Naive thymus-derived CD4-positive, alpha-beta T cell (primary cell): ENCODE measurements at places on chromosomes 5 and 9.

GRCh38 chr9:81424431-81424830, 264.9 kb downstream of the TLE1 start:
- no peak for DNase-seq

GRCh38 chr5:59207401-59207800, 624.5 kb downstream of the RAB3C start:
- no peak for DNase-seq

- no peak for DNase-seq
Observed at GRCh38 chr5:72015103-72015548, 92.1 kb upstream of the MAP1B start.

DNA sequence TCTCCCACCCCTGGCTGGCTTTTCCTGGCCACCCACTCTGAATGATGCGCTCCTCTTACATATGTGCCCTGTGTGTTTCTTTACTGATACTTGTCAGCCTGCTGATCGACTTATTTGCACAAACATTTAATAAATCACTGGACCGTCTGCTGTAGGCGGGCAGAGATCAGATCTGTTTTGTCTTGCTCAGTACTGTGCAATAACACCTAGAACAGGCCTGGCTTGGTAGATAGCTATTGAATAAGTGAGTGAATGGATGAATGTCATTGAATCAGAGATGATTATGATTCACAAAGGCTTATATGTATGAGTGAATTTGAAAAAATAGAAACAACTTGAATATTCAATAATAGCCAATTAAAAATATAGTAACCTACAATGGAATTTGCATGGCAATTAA, 165.1 kb downstream of the RGS3 start:
- DNase-seq: no peak

GRCh38 chr5:141211-141610, 49.2 kb downstream of the PLEKHG4B start:
- DNase-seq: no peak

DNA sequence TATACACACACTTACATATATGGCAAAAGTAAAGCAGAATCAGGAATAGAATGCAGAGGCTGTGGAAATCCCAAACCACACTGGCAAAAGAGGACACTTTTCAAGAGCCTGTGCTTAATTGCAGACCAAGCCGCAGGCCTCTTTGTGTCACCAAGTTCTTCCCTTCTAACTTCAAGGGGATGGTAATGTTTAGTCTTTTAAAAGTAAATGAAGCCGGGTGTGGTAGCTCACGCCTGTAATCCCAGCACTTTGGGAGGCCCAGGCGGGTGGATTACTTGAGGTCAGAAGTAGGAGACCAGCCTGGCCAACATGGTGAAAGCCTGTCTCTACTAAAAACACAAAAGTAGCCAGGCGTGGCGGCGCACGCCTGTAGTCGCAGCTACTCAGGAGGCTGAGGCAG, 28.7 kb downstream of the ROR2 start:
- DNase-seq: no peak

GRCh38 chr9:16221366-16221765, 649.1 kb downstream of the BNC2 start:
- no peak for DNase-seq

DNA sequence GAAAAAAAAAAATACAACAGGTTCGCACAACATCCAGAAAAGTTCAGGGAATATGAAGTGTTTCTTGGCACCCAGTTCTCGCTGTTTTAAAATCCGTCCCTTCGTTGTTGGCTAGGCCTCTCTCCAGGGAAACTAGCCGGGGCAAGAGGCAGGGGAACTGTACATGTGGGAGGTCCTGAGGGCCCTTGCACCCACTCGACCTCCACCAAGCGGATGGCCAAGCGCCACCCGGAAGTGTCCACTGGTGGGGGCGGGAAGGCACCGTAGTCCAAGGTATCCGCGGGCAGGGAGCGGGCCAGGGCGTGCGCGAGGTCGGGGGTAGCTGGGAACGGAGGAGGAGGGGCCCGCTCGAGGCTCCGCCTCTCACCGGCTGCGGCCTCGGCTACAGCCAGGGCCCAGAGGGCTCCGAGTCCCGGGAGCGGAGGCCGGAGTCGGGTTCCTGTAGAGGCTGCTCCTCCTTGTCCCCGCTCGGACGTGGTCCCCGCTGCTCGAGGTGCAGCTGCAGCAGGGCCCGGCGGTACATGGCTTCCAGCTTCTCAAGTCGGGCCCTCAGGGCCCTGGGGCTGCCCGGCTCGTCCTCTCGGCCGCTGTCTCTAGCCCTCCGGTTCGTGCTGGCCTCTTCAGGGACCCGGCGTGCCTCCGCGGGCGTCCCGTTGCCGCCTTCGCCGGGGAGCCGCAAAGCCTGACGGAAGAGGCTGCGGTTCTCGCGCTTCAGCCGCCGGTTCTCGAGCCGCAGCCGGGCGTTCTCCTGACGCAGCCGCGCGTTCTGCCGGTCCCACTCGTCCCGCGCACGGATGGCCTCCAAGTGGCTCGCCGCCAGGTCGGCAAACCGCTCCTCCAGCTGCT, 720 bp downstream of the TUSC1 start:
- no peak for DNase-seq

- DNase-seq: peak; percentile 21
Observed at GRCh38 chr9:133589454-133590227, 19.5 kb downstream of the FAM163B start.

DNA sequence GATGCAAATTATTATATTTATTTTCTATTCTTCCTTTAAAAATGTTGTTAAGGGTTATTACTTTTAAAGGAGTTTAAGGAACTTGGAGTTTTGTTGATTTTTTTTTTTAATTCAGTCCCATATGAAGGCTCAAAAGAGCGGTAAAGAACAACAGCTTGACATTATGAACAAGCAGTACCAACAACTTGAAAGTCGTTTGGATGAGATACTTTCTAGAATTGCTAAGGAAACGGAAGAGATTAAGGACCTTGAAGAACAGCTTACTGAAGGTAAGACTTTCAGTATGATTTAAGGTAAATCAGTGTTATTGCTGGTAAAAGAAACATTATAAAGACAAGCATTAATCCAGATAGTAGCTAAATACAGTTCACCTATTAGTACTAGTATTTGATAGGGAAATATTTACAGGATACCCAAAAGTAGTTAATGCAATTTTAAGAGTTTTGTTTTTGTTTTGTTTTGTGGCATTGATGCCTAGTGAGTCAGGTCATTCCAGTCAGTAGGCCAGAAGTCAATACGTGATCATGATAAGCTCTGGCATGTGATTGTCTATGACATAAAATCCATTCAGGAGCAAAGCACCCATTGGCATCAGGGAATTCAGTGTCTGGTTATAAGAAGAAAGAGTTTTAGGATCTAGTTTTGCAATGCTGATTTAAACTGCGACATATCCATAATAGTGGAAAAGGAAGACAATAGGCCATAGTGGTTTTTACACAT, 49.2 kb downstream of the CNTRL start:
- no peak for DNase-seq

GRCh38 chr5:96930058-96930457, 5.8 kb upstream of the LNPEP start:
- DNase-seq: no peak

DNA sequence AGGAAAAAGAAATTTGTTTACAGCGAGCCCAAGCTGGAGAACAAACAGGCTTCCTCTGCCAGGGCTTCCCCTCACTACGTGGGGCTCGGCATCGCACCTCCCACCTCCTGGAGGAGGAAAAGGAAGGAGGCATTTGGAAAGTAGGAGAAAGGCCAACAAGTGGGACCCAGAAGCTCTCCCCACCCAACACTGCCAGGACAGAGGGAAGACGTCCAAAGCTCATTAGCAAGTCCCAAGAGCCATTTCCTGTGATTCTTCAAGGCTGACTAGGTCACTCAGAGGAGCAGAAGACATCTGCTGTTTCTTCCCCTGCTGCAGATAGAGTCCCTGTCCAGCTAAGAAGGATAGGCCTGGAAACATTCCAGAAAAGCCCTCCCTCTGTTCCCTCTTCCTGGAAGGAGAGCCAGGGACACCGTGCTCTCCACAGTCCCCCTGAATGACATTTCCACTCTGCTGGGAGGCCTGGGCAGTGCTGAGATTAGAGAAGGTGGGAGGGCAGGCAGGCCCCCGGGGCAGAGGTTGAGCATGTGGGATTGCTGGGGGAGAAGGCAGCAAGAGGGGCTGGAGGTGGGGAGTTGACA, 57.0 kb upstream of the NEURL1B start:
- DNase-seq: no peak

GRCh38 chr5:104372796-104373195, 810.2 kb upstream of the NUDT12 start:
- DNase-seq: no peak

GRCh38 chr5:122355324-122355723, 43.3 kb downstream of the SNCAIP start:
- no peak for DNase-seq

DNA sequence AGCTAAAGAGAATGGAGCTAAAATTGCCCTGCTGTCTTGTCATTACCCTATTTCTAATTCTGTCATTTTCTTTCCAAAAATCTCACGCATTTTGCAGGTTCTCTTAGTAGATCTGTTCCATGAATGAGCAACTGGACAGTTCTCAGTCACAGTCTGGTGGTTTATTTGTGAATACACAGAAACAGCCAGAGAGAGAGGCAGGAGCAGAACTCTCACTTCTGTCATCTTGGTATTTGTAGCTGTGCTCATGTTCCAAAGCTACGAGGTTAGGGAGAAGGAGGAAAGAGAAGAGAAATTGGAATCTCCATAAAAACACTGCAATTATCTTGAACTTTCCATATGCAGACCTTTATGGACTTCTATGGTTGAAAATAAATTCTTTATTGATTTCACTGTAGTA, 118.0 kb upstream of the OR13F1 start:
- DNase-seq: no peak

DNA sequence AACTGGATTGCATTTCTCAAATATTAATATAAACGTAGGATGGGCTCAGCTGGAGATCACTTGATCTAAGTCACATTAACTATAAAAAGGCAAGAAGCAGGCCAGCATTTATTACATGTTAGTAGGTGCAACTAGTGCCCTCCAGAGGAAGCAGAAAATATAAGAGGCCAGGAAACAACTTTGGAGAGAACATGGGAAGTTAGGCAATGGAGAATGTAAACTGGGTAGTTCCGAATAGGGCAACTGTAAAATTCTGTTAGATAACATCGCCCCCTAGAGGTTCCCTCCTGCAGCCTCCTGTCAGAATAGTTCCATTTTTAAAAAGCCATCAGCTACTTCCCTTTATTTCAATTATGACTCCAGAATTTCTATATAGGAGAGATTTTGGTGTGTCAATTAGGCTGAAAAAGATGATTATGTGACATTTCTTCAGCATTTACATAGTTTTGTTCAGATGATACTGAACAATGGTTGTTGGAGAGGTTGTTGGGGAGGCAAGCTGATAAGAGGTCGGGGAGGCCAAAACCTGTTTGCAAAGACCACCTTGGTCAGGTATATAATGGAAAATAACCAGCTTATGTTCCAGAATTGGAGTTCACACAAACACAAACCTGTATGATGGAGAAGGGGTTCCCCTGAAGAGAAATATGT, 22.4 kb downstream of the CCL28 start:
- peak; percentile 28 for DNase-seq

DNA sequence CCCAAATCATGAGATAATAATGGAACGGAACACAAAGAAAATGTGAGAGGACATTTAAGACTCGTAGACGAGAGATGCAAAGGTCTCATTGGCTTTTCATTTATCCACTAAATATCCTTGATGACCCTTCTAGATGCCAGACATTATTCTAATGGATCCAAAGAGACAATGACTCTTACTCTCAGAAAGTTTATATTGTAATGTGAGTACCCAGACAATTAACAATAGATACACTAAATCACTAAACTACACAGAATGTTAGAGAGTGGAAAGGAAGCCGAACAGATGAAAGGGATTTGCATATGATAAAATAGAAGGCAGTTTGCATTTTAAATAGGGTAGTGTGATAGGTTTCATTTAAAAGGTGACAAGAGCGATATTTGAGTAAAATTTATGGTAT, 973.3 kb downstream of the TAF11L14 start:
- no peak for DNase-seq

DNA sequence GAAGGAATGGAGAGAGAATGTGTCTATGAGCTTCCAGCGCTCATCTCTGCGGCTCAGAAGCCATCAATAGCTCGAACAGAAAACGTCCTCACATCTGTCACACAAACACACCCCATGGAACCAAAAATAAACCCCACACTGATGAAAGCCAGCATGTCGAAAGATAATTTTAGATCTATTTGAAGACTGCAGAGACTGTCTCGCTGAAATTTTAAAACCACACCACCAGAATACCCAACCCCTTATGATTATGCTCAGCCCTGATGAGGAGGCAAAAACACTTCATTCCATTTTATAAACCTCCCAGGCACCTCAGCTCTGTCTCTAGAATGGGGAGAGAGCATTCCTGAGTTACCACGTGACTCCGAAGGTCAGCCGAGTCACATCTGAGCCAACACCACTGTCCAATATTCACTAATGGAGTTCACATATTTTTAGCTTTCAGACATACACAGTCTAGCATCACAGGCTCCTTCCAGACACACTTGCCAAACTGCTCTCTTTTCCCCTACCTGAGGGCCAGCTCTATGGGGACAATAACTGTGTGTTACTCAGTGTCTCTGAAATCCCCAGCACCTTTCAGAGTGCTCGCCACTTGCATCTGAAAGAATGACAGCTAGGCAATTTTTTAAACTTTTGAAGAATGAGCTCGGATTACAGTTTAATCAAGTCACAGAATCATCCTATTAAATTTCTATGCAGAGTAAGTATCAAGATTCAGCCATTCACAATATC, 63.2 kb downstream of the SERINC5 start:
- no peak for DNase-seq

DNA sequence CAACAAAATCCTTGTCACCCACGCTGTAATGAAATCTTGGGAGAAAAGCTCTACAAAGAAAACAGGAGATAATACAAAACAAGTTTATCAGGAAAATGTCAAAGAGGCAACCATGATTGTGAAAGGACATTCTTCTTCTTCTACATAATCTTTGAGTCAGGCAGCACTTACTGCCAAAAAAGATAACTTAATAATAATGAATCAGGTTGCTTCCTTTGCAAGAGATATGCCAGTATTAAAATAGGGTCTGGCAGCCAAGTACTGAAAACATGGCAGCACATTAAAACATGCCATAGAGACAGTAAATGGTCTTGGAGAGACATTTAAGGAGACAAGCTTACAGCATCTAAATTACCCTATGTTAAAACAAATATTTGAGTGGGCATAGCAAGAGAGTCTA, 1573.4 kb downstream of the EFNA5 start:
- DNase-seq: no peak

- DNase-seq: no peak
Observed at GRCh38 chr5:139105621-139106071, 92.5 kb downstream of the SIL1 start.

- DNase-seq: no peak
Observed at GRCh38 chr9:89999176-89999533, 394.3 kb downstream of the GADD45G start.

GRCh38 chr5:31029925-31030324, 163.6 kb upstream of the CDH6 start:
- DNase-seq: no peak
